ENCODE measurements at places on chromosomes 4 and X. TPM values are rescaled to one million over a fixed set of nuclear protein-coding genes. Genes with fewer than 3 reads are reported as not detected.

MAGEB3 gene
- not detected for total RNA-seq

EGFL6 gene
- total RNA-seq = not detected

EDA2R gene
- total RNA-seq = 1.5 TPM

ALPK1 gene
- 4.5 TPM for total RNA-seq

CFAP47 gene
- total RNA-seq = not detected

SPP1 gene
- 25.7 TPM for total RNA-seq

GPC3 gene
- total RNA-seq = 5.1 TPM

HDX gene
- total RNA-seq = 2.2 TPM

SUPT20HL2 gene
- total RNA-seq = not detected

FAM114A1 gene
- total RNA-seq = 16.5 TPM

SLC49A3 gene
- total RNA-seq = 13.5 TPM

MUC7 gene
- total RNA-seq = not detected

PABPC1L2A gene
- not detected for total RNA-seq

ETDC gene
- total RNA-seq = not detected

DUX4 gene
- not detected for total RNA-seq

ZFYVE28 gene
- total RNA-seq = 5.5 TPM

GAGE12F gene
- not detected for total RNA-seq

MAGEA6 gene
- total RNA-seq = not detected

ZFX gene
- 39.2 TPM for total RNA-seq

XAGE1B gene
- total RNA-seq = not detected

TRO gene
- 1.4 TPM for total RNA-seq

CLDN22 gene
- not detected for total RNA-seq

TBX22 gene
- total RNA-seq = not detected

GIMD1 gene
- not detected for total RNA-seq

RAI2 gene
- total RNA-seq = 16.3 TPM

SPANXD gene
- not detected for total RNA-seq

CCDC149 gene
- total RNA-seq = 8.7 TPM

CXCL10 gene
- 0.61 TPM for total RNA-seq

LRRC66 gene
- total RNA-seq = 0.30 TPM

SSX7 gene
- total RNA-seq = not detected

UGT2B10 gene
- not detected for total RNA-seq

SPARCL1 gene
- total RNA-seq = 154 TPM

ABLIM2 gene
- total RNA-seq = 17.0 TPM

DMD gene
- total RNA-seq = 183 TPM

CXXC4 gene
- 4.5 TPM for total RNA-seq

ZXDA gene
- total RNA-seq = 3.5 TPM

SHOX gene
- total RNA-seq = not detected

ARHGAP6 gene
- total RNA-seq = 6.0 TPM

PRKX gene
- 2.2 TPM for total RNA-seq

SOWAHB gene
- total RNA-seq = 0.07 TPM

ALB gene
- 0.36 TPM for total RNA-seq

XAGE2 gene
- not detected for total RNA-seq

CACNA1F gene
- 0.14 TPM for total RNA-seq

MGAT4D gene
- not detected for total RNA-seq

GAB3 gene
- total RNA-seq = 20.6 TPM

GRPR gene
- total RNA-seq = 0.38 TPM

UGT8 gene
- 0.13 TPM for total RNA-seq

WFS1 gene
- 103 TPM for total RNA-seq

OFD1 gene
- total RNA-seq = 9.6 TPM

SMPX gene
- 894 TPM for total RNA-seq

TCEAL5 gene
- total RNA-seq = 0.23 TPM

XPNPEP2 gene
- total RNA-seq = 0.67 TPM
